Breast epithelium (tissue), 4 donors: ENCODE measurements at places on chromosomes 5 and 9.

- no peak for DNase-seq
- H3K4me1 ChIP-seq, result no peaks in the 10 kb centered on the region
- H3K36me3 ChIP-seq, result peaks cover 7% of the 10 kb centered on the region
- H3K4me3 ChIP-seq, result no peak overlapping the region
- H3K27ac ChIP-seq, result no peak overlapping the region
- no peaks in the 10 kb centered on the region for H3K27me3 ChIP-seq
Measured at GRCh38 chr9:93648836-93649235, 72.5 kb downstream of the PHF2 start.

- no peak overlapping the region for H3K4me3 ChIP-seq
- no peak overlapping the region for H3K27ac ChIP-seq
- H3K27me3 ChIP-seq, result no peaks in the 10 kb centered on the region
- no peaks in the 10 kb centered on the region for H3K36me3 ChIP-seq
Measured at GRCh38 chr5:172544371-172545095, 90.2 kb upstream of the SH3PXD2B start.

DNA sequence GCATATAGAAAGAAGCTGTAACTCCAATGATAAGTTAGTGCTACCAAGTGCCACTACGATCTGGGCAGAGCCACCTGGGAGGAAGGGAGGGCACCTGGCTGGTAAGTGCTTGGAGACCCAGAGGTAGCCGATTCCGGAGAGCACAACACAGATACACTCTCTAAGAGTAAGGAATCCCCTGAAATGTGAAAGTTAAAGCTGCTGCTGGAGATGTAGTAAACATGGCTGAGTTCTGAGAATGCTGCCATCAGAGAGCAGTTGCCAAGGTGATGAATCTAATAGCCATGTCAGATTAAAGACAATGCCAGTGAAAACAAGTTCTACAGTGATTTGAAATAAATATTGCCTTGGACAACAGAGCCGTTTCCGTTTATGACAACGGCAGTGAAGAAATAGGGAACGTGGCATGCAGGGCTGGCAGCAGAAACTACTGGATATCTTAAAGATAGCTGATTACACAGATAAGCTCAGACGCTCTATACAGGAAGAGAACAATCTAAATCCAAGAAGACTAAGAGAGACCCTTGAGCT, 561.2 kb upstream of the C9orf72 start:
- no peak overlapping the region for H3K27ac ChIP-seq
- H3K4me1 ChIP-seq, result no peaks in the 10 kb centered on the region
- no peaks in the 10 kb centered on the region for H3K36me3 ChIP-seq

DNA sequence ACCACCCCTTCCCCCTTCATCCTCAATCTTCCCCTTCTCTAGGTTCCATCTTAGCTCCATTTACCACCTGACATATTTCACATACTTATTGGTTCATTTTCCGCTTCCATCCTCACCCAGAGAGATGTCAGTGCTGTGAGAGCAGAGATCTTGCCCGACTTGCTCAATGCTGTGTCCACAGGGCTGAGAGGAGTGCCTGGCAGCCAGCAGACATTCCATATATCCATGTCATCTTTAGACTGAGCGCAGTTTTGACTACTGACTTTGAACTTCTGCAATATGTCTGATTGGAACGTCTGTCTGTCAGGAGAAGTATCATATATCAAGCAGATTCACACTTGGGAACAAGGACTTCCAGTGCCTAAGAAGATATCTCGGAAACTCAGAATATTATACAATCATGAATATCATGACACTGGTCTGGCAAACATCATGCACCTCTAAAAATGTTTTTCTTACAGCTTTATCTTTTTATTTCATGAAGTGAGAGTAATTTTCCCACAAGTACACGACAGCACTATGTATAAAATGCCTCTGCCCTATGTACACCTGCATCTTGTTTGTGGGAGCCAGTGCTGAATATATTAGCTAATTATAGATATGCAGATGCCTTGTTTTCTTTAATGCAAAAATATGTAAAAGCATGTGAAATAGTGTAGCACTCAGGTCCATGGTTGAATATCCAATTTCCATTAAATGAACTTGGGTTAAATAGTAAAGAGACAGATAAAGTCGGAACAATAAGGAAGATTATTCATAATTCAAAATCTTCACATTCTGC, 454.0 kb upstream of the DAP start:
- no peaks in the 10 kb centered on the region for H3K4me1 ChIP-seq
- no peak for DNase-seq
- H3K27me3 ChIP-seq, result no peaks in the 10 kb centered on the region
- H3K27ac ChIP-seq, result no peak overlapping the region

- peaks cover 3% of the 10 kb centered on the region for H3K4me1 ChIP-seq
- H3K36me3 ChIP-seq, result peaks cover 3% of the 10 kb centered on the region
- H3K27me3 ChIP-seq, result no peaks in the 10 kb centered on the region
- peak overlapping the region; percentile 43 for H3K27ac ChIP-seq
Measured at GRCh38 chr9:16985559-16986348, 115.3 kb upstream of the BNC2 start.

- H3K27ac ChIP-seq, result no peak overlapping the region
- H3K27me3 ChIP-seq, result no peaks in the 10 kb centered on the region
- no peaks in the 10 kb centered on the region for H3K4me1 ChIP-seq
Measured at GRCh38 chr5:160390787-160391696, 8.8 kb downstream of the FAM200C start.

GRCh38 chr9:130433168-130433946, 11.4 kb upstream of the ASS1 start:
- no peak overlapping the region for H3K27ac ChIP-seq
- peak overlapping the region; percentile 43 for H3K4me3 ChIP-seq

DNA sequence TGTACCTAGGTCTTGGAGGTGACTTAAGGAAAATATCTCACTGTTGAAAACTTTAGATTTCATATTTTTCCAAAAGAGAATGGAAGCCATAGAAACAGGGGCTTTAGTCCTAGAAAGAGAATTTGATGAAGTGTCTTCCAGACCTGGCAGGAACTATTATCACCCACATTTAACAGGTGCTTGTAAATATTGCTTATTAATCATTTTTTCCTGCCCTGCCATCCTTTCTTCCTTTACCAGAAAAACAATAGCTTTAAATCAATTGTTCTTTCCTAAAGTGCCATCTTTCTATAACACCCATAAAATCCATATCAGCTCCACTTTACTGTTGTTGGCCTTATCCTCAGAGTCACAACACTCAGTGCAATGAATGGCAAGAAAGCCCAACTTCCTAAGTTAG, 350.9 kb downstream of the YTHDC2 start:
- H3K4me1 ChIP-seq, result no peaks in the 10 kb centered on the region
- H3K4me3 ChIP-seq, result no peak overlapping the region
- DNase-seq, result no peak
- no peak overlapping the region for H3K27ac ChIP-seq
- no peaks in the 10 kb centered on the region for H3K36me3 ChIP-seq
- H3K27me3 ChIP-seq, result no peaks in the 10 kb centered on the region

- no peaks in the 10 kb centered on the region for H3K27me3 ChIP-seq
- no peak for DNase-seq
- peaks cover 9% of the 10 kb centered on the region for H3K36me3 ChIP-seq
- no peak overlapping the region for H3K4me3 ChIP-seq
- no peaks in the 10 kb centered on the region for H3K4me1 ChIP-seq
Measured at GRCh38 chr5:176490301-176490700, 42.1 kb downstream of the FAF2 start.

- H3K4me3 ChIP-seq, result peak overlapping the region; percentile 8
- no peaks in the 10 kb centered on the region for H3K4me1 ChIP-seq
Measured at GRCh38 chr5:35478856-35479682, 138.6 kb upstream of the SPEF2 start.

- H3K27ac ChIP-seq, result no peak overlapping the region
- H3K4me3 ChIP-seq, result no peak overlapping the region
- no peak for DNase-seq
- no peaks in the 10 kb centered on the region for H3K27me3 ChIP-seq
- no peaks in the 10 kb centered on the region for H3K4me1 ChIP-seq
Measured at GRCh38 chr9:99472240-99472915, 250.3 kb downstream of the SEC61B start.

GRCh38 chr9:106834888-106835287, 28.1 kb upstream of the ZNF462 start:
- H3K27ac ChIP-seq, result no peak overlapping the region
- H3K36me3 ChIP-seq, result no peaks in the 10 kb centered on the region
- DNase-seq, result no peak
- no peaks in the 10 kb centered on the region for H3K4me1 ChIP-seq
- no peak overlapping the region for H3K4me3 ChIP-seq

GRCh38 chr9:134306636-134307600, 19.3 kb upstream of the RXRA start:
- H3K27ac ChIP-seq, result no peak overlapping the region
- no peak for DNase-seq
- H3K4me3 ChIP-seq, result no peak overlapping the region
- H3K4me1 ChIP-seq, result no peaks in the 10 kb centered on the region
- no peaks in the 10 kb centered on the region for H3K36me3 ChIP-seq
- H3K27me3 ChIP-seq, result no peaks in the 10 kb centered on the region

DNA sequence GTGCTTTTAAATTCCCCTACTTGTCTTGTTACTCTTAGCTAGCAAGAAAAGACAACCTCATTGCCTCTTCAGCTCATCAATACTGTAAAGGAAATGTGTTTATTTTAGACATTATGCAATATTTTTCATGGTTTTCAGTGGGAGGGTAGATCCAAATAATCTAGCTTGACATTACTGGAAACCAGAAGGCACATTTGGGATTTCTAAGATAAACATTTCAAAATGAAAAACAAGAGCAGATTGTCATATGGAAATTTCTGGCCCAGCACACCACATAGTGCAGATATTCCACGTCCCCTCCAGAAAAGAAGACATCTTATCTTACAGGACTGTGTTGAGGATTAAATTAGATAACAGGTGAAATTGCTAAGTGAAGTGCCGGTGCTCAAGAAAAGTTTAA, 296.9 kb downstream of the MSX2 start:
- H3K4me1 ChIP-seq, result no peaks in the 10 kb centered on the region
- no peak for DNase-seq
- H3K27ac ChIP-seq, result no peak overlapping the region
- no peaks in the 10 kb centered on the region for H3K27me3 ChIP-seq
- no peak overlapping the region for H3K4me3 ChIP-seq

- no peak overlapping the region for H3K27ac ChIP-seq
- H3K27me3 ChIP-seq, result no peaks in the 10 kb centered on the region
- H3K4me3 ChIP-seq, result no peak overlapping the region
- H3K4me1 ChIP-seq, result no peaks in the 10 kb centered on the region
Measured at GRCh38 chr5:55936100-55936693, 58.6 kb downstream of the IL6ST start.

GRCh38 chr5:158876263-158876942, 223.3 kb downstream of the EBF1 start:
- H3K4me1 ChIP-seq, result no peaks in the 10 kb centered on the region
- H3K27ac ChIP-seq, result peak overlapping the region; percentile 1
- H3K27me3 ChIP-seq, result no peaks in the 10 kb centered on the region
- DNase-seq, result no peak
- H3K36me3 ChIP-seq, result no peaks in the 10 kb centered on the region

GRCh38 chr5:140964356-140964755, 1.9 kb upstream of the PCDHAC2 start:
- no peak for DNase-seq
- no peak overlapping the region for H3K4me3 ChIP-seq
- H3K27ac ChIP-seq, result no peak overlapping the region
- no peaks in the 10 kb centered on the region for H3K36me3 ChIP-seq
- H3K27me3 ChIP-seq, result no peaks in the 10 kb centered on the region
